ENCODE measurements at places on chromosomes 6 and 20. TPM values are rescaled to one million over a fixed set of nuclear protein-coding genes. Genes with fewer than 3 reads are reported as not detected.
A peak's percentile ranks its signal among the peaks of the same experiment; 100 is the strongest.

DNA sequence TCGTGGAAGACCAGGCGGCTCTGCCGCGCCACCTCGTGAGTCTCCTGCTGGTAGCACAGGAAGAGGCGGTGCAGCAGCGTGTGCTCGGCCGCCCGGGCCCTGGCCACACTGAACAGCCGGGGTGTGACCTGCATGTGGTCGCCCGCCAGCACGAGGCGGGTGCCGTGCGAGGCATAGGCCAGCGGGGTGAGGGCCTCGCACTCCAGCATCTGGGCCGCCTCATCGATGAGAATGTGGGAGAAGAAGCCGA, 7.0 kb downstream of the HELZ2 start:
- DNase-seq = no peak

- DNase-seq = no peak
Measured at GRCh38 chr6:34610819-34611477, 54.8 kb upstream of the SPDEF start.

DNAH8 gene
- not detected for total RNA-seq

DNA sequence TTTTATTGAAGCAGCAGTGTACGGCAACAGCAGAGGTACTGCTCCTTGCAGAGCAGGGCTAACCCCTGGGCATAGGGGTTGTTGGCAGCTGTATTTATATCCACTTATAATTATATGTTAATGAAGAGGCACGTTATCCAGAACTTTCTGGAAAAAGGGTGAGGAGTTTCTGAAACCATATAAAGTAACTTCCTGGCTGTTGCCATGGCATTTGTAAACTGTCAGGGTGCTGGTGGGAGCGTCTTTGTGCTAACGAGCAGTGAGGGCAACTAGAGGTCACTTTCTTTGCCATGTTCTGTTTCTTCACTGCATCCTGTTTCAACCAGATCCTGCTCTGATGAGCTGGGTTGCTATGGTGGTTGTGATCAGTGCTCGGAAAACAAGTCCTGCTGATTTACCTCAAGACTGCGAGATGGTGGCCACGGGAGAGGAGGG, 11.1 kb upstream of the ARFGEF2 start:
- no peak for DNase-seq

PACRG gene
- 6.2 TPM for total RNA-seq

GRCh38 chr6:90194371-90194841, 102.2 kb downstream of the BACH2 start:
- no peak for DNase-seq

GRCh38 chr6:54059683-54060082, 51.6 kb upstream of the MLIP start:
- DNase-seq = no peak

JAG1 gene
- 130 TPM for total RNA-seq

GRCh38 chr6:57072108-57072507, 17.9 kb upstream of the ZNF451 start:
- no peak for DNase-seq

GSTA1 gene
- total RNA-seq = not detected

GRCh38 chr6:119348096-119348747, 1.3 kb downstream of the MAN1A1 start:
- peak; percentile 25 for DNase-seq

GRCh38 chr6:104212977-104213668, 646.6 kb downstream of the HACE1 start:
- DNase-seq = no peak

GRCh38 chr6:107102414-107102805, 12.9 kb downstream of the BEND3 start:
- no peak for DNase-seq

GRCh38 chr6:137958811-137959565, 91.9 kb downstream of the TNFAIP3 start:
- DNase-seq = no peak

DNA sequence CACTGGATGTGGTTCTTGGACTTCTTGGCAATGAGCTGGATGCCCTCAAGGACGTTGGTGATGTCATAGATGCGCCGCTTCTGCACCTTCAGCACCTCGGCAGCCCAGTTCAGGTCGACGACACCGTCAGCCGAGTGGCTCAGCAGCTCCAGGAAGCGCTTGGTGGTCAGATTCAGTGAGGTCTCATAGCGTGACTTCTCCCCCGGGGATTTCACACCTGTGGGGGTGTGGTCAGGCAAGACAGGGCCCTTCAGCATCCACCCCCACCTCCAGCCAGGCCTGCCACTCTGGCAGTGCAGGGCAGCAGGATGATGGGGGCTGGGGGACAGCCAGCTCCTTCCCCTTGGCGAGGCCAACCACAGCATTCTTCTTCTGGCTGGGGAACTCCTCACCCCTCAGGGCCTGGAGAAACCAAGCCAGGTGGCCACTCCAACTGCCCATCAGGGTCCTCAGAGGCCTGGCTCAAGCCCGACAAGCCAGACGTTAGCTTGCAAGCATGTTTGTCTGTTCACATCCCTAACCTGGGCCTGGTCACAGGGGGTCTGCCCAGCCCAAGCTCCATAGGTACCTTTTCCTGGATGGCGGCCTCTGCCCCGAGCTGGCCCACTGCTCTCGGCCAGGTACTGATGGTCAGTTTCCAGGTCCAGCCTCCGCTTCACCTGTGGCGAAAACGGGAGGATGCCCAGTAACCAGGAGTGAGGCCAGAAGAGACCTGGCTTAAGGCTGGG, 5.7 kb upstream of the NECAB3 start:
- no peak for DNase-seq

BIRC7 gene
- not detected for total RNA-seq

DNA sequence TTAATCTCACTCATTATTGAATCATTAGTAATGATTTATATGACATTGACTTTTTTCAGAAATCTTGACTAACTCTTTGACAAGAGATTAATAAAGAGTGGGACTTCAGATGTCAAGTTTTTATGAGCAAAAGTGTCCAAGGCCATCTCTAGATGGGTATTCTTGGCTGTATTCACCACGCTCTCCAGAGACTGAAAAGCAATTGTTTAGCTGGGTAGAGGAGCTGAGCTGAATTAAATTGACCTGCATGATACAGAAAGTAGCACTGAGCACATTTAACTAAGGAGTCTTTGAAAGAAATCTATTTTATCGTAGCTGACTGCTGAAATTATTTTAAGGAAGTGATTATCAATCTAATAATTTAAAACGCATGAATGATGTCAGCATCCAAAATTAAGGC, 89.4 kb downstream of the LINC00237 start:
- DNase-seq = no peak

SLC22A16 gene
- total RNA-seq = 2.9 TPM

DNA sequence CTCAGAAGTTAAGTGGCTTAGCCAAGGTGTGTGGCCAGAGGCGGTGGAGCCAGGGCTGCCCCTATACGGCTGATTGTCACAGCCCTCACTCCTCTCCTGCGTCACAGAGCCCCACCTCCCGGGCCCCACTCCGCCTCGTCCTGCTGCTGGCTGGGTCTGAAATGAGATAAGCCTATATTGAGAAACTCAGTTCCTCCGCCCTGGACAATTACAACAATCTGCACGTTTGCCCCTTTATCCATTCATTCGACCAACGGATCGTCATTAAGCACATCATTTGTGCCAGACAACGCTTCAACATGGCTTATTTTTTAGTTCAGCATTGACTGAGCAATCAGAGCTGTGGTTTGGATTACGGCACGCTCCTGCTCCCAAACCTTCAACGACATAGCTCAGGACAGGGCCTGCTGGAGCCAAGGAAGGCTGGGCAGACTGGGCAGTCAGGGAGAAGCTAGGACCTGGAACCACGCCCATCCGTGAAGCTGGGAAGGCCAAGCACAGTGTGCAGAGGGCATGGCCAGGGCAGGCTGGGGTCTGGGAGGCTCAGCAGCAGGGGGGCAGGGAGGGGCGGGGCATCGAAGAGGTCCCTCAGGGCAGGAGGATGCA, 16.6 kb upstream of the EZR start:
- no peak for DNase-seq

All from uterus (tissue), 4 donors.